ENCODE measurements at places on chromosomes 1 and 21.

DNA sequence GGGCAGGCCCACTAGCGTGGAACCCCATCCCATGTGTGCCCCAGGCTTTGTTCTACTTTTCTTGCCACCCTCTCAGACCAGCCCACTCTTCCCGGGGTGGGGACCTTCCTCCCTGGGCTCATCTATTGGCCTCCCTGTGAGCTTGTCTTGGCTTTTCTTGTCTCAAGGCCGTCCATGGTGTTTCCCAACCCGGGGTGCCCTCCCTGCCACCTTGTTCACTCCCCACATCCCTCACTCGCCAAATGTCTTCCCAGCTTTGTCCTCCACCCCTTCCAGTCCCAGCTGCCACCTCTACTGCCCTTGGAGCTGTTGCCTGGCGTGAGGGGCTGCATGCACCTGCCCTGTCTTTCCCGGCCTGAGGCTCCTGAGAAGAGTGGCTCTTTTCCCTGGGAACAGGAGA is 18.4 kb downstream of the LRRC71 start:
- DNase-seq: no peak

DNA sequence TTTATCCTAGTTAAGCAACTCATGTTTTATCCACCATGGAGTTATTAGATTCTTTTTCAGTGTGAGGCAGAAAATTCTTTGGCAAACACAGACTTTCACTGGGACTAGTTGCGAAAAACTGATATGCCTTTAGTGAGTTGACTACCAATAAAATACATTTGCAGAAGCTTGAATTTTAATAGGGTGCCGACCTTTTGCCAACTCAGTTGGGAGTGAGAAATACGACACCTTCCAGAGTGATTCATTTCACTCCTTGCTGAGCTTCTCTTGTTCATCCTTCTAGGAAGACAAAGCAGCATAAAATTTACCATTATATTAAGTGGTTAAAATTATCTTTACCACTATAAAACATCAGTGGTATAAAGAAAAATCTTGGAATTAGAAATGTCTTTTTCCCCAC is 1.2 kb upstream of the KRTAP23-1 start:
- DNase-seq: no peak

DNA sequence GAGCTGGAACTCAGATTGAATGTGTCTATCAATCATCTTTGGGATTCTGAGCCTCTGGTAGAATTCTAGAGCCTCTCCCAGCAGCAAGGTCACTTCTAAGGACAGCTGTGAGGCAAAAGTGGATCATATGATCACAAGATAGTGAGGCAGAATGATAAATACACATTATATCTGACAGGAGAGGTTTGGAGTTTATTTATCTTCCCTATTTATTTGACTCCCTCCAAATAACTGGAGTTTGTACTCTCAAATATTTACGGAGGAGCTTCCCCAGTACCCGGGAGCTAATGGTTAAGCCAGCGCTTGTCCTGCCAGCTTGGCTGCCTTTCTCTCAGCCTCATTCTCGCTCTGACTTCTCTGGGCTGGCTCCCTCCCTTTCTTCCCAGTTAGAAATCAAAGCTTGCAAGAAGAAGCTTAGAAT is 2.3 kb downstream of the HMGCS2 start:
- no peak for DNase-seq

DNA sequence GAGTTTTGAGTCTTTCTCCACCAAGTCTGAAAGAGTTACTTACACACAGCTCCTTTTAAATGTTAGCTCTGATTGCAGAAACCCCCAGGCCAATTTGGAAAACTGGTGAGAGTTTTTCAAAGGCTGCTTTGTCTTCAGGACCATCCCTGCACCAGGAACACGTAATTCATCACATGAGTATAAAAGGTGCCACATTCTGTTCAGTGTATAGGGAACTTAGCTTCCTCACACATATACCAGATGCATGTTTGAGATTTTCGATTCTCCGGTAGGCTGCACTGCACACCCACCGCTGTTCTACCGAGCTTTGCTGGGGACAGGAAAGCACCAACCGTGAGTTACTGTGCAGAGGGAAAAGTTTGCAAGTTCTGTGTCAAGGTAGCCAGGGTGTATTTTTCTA is 28.3 kb upstream of the KCNK2 start:
- no peak for DNase-seq

DNA sequence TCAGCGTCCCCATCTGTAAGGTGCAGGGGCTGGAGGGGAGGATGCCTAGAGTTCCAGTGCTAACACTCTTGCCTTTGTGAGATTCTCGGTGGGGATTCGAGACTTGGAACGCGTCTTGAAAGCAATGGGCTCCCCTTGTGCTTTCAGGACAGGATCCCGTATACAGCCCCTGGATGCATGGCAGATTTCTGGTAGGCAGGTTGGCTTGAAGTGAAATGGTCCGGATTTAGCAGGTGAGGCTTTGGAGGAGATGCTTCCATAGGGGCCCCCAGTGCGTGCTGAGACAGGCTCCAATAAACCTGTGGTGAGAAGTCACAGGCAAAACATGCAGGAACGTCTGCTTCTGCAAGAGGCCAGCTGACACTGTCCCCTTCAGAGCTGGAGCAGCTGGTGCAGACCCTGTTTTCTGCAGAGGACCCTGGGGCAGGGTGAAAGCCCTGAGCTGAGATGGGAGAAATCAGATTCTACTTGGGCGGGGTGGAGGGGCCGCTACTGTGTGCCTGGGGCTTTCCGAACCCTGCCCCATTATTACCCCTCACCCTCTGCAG is 270.4 kb downstream of the PTPRU start:
- no peak for DNase-seq

DNA sequence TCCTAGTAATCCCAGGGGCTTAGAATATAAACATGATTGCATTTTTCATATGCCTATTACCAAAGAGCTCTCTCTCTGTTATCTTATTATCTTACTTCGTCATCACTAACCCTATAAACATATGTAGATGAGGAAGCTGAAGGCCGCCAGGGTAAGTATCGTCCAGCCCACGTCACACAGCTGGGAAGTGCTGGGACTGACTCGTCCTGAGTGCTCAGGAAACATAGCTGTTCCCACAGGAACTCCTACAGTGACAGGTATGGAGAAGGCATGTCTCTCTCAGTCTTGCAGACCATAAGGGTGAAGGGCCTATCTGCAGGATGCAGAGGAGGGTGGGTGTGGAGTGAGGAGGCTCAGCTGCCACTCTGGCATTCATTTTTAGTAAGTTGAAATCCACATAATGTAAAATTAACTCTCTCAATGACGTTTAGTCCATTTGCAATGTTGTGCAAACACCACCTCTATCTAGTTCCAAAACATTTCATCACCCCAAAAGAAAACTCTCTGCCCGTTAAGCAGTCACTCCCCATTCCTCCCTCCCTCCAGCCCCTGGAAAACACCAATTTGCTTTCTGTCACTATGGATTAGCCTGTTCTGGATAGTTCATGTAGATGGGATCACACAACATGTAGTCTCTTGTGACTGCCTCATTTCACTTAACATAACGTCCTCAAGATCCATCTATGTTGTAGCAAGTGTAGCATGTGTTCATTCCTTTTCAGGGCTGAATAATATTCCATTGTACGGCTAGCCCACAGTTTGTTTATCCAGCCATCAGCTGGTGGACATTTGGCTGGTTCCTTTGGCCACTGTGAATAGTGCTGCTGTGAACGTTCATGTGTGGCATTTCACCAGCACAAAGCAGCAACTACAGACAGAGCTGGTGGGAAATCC is 68.3 kb downstream of the TCP10L start:
- peak; percentile 85 for DNase-seq

- peak; percentile 68 for DNase-seq
Observed at GRCh38 chr1:225427235-225428067, at the start of gene LBR. TSS of gene LBR (minus strand) at chr1:225428038. CDS start at chr1:225424075, 3,963 bp downstream.

- DNase-seq: peak; percentile 78
Observed at GRCh38 chr1:11731691-11732283, 4.1 kb upstream of the AGTRAP start.
